ENCODE measurements at places on chromosomes 5 and 9.
A peak's percentile ranks its signal among the peaks of the same experiment; 100 is the strongest.

GRCh38 chr5:161306351-161306995 lies 240.1 kb downstream of the GABRB2 start:
- no peak for DNase-seq

DNA sequence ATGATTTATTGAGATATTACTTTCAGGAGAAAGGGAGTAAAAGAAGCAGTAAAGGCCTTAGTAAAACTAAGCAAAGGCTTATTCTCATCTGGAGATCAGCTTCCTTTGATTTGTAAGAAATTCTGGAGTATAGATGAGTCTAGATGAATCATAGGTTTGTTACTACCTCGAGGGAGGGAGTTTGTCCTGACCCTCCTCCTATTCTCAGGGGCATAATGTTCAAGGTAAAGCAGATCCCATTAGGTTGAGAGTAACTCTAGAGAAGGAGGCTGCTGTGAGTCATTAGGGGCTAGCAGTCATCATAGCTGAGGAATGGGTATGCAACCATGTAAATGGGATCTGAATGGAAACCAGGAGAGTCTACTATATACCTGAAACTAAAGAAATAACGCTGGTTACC lies 155.5 kb upstream of the MOCS2 start:
- no peak for DNase-seq

- DNase-seq, result peak; percentile 75
Observed at GRCh38 chr5:131264451-131265099, 722 bp downstream of the CDC42SE2 start.

DNA sequence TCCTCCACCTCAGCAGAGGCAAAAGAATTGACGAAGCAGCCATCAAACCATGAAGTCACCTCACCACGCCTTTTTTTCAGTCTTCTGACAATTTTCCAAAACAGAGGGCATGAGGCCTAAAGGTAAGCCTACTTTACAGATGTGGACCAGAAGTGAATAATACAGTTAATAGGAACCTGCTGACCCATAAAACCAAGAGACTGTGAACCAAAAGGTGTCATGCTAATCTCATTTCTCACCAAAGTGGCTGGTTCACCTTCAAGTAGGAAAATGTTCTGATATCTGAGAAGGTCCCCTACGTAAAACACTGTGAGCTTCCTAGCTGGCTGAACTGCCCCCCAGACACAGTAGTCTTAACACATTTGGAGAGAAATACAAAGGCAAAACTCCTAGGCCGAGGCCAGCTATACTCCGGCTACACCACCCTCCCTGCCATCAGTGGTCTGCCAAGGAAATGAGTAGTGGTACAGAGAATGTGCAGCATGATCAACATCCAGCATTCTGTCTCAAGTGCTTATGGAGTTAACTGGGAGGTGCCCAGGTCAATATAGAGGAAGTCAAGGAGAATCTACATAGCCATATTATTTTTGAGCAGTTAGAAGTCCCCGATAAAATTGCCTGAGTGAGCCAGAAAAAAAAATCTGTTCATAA lies 19.3 kb upstream of the F2RL2 start:
- no peak for DNase-seq

GRCh38 chr5:101473483-101473882 lies 570.4 kb upstream of the ST8SIA4 start:
- DNase-seq, result no peak

- DNase-seq, result no peak
Observed at GRCh38 chr9:7366121-7366520, 433.5 kb downstream of the DMAC1 start.

- no peak for DNase-seq
Observed at GRCh38 chr5:144004751-144005150, 165.7 kb downstream of the YIPF5 start.

- DNase-seq, result no peak
Observed at GRCh38 chr9:129312251-129313122, 134.4 kb upstream of the IER5L start.

- DNase-seq, result peak; percentile 39
Observed at GRCh38 chr5:63602971-63603370, 359.3 kb downstream of the HTR1A start.

- DNase-seq, result no peak
Observed at GRCh38 chr9:116599342-116599884, 87.7 kb upstream of the TRIM32 start.

DNA sequence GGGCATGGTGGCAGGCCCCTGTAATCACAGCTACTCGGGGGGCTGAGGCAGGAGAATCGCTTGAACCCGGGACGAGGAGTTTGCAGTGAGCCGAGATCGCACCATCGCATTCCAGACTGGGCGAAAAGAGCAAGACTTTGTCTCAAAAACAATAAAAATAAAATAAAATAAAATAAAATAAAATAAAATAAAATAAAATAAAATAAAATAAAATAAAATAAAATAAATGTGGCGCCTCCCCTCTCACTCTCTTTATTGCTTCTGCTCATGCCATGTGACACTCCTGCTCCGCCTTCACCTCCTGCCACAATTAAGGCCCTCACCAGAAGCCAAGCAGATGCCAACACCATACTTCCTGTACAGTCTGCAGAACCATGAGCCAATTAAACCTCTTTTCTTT lies 3.8 kb upstream of the SHC3 start:
- DNase-seq, result no peak

GRCh38 chr5:53571403-53571802 lies 11.0 kb downstream of the NDUFS4 start:
- DNase-seq, result no peak

DNA sequence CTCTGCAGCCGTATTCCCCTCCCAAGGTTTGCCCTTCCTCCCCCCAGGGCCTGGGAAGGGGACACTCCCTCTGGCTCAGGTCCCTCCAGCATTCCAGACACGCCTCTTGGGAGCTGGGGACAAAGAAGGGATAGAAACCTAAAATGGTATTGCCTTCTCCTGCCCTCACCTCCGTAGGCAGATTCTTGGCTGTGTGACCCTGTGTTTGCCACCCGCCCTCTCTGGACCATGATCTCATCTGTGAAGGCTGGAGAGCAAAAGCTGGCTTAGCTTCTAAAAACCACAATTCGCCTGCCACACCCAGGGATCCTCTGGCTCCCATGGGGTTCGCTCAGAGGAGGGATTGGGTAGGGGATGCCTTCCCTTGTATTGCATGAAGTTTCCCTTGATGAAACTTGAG lies 7.7 kb downstream of the AQP3 start:
- DNase-seq, result no peak

GRCh38 chr5:58929726-58930125 lies 346.9 kb downstream of the RAB3C start:
- DNase-seq, result no peak

DNA sequence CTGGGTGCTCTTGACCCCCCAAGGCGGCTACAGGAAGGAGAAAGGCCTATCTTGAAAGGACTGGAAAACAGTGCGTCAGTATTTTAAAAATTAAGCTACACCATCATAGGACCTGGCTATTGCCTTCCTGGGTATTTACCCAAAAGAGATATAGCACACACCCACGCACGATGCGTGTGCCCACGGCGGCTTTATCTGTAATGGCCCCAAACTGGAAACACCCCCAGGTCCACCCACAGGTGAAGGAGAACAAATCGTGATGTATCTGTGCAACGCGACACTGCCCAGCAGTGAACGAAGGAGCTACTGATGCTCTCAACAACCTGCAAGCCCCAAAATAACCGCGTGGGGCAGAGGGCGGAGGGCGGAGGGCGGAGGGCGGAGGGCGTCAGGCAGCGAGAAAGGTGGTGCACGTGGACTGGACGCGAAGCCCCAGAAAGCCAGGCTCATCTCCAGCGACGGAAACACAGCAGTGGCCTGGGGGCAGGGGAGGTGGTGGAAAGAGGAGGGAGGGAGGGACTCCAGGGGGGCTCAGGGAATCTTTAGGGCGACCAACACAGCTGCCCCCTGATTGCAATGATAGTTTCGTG lies 12.4 kb upstream of the PTGDS start:
- no peak for DNase-seq

DNA sequence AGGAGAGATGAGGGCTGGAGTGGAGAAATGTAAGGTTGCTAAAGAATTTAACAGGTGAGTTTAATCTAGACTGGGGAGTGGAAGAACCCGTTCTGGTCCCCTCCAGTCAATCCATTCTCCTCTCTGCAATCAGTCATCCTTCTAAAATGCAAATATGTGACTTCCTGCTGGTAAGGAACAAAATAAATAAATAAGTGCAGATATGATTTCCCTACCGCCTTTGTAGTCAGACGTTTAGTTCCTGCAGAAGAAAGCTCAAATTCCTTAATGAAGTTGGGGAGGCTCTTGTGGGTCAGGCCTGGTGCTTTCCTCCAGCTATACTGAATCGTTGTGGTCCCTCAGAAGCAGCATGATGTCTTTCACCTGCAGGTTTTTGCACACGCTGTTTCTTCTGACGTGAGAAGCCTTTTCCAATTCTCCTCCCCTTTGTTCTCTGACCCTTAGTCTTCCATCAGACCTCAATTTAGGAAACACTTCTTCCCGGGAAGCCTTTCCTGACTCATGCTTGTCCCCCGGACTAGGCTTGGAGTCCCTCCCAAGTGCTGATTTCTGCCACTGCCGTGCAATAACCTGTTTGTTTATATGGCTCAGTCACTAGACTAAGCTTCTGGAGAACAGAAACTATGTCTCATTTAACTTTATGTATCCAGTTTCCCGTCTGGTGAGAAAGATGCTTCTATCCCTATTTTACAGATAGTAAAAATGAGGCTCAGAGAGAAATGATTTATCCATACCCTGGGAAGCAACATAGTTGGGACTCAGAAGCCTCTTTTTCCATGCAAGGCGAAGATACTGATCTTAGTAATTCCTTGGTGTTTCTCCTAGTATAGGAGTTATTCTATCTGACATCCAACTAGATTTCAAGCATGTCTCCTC lies 1.3 kb downstream of the ATP6V1G1 start:
- DNase-seq, result peak; percentile 23

DNA sequence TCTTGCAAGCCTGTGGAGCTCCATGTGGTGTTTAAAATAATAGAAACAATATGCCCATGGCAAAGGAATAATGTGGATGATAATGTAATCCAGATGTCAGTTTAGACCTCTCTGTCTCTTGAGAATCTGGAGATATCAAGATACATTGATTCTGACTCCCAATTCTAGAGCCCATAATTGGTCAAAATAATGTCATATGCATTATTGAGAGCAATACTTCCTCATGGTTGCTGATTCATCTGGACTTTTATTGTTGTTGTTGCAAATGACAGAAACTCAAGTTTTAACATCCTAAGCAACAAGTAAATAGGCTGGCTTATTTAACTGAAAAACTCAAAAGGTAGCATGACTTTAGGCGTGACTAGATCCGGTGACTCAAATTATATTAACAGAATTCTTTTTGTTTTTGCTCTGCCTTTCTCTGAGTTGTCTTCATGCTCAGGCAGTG lies 152.1 kb downstream of the PCSK1 start:
- DNase-seq, result no peak

DNA sequence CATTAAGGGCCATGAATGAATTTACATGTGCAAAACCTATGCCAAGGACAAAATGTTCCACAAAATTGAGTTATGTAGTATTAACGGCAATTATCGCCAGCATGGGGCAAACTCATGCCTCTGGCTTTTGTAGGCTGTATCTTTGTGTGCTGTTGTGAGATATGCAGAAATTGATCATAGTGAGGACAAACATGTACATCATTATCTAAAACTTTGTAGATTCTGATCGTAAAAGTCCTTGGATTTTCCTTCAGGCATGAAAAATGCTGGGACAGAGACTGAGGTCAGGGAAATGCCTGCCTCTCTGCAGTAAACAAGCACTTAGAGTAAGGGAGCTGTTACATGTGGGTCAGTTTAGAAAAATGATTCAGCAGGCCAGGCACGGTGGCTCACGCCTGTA lies 5.9 kb upstream of the TXNDC8 start:
- no peak for DNase-seq

DNA sequence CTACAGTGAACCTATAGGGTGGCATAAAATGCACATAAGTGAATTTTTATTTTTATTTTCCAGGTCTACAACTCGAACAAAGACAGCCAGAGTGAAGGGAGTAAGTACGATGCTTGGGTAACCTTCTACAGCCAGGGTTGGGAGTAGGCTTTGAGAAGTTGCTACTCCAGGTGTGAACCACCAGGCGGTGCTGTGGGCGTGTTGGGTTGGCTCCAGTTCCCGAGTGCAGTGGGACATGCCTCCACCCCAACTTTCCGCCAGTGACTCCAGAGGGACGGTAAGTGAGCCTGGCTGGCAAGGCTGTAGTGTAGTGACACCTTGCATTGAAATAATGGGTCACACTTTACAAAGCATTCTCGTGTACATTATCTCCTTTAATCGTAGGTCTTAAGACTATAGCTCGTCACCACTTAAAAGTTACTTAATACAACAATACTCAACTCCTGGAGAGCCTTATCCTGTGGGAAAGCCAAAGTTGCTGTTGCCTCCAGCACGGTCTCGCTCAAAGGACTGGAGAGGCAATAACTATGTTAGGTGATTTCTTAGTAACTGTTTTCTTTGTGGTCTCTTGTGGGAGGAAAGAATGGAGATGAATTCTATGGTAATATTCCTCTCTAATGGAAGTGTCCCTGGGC lies 244.0 kb downstream of the ARHGAP26 start:
- DNase-seq, result peak; percentile 86

- no peak for DNase-seq
Observed at GRCh38 chr5:72612810-72613209, 105.6 kb upstream of the ZNF366 start.

DNA sequence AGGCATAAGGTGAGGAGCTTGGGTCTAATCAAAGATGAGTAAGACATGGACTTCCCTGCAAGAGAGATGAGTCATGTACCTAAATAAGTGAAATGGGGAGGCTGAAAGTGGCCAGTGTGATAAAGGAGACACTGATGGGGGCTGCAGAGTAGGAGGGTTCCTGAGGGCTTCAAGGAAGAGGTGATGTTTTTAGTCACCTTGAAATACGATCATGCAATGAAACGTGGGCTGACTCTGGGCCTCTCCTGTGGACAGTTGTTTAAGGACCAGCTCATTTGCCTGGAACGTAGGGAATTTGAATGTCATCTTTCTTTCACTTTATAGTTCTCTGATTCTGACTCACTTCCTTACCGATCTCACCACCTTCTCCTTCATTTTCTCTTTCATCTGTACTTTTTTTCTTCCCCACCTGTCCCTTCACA lies 49.6 kb upstream of the CPLX2 start:
- no peak for DNase-seq

- no peak for DNase-seq
Observed at GRCh38 chr9:14395317-14396082, 81.6 kb upstream of the NFIB start.
